ENCODE measurements at places on chromosomes 1 and 21. TPM values are rescaled to one million over a fixed set of nuclear protein-coding genes. Genes with fewer than 3 reads are reported as not detected.

Gene MAP10
- polyA plus RNA-seq = 0.10 TPM

DNA sequence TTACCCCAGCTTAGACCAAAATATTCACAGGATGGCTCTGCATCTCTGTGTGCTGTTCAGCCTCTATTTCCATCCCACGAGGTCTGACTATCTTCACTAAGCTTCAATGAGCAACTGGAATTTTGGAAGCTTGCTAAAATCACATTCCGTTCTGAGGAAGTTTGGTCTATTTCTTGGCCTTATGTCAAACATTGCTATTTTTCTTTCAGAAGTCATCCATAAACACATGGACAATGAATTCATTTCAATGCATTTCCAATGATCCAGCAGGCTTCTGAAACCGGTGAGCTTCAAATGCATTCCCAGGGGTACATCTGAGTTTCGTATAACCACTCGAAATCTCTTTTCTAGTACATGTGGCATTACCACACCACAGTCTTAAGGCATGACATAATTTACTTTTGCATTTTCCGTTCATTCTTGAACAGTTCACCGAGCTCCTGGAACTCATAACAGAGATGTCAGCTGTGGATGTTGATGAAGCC is 294.1 kb upstream of the KAZN start:
- H3K27me3 ChIP-seq = peaks cover 8% of the 10 kb centered on the region
- no peak for DNase-seq
- H3K27ac ChIP-seq = no peak overlapping the region
- no peaks in the 10 kb centered on the region for H3K4me1 ChIP-seq

- peak overlapping the region; percentile 76 for H3K27ac ChIP-seq
- H3K27me3 ChIP-seq = no peaks in the 10 kb centered on the region
- H3K4me3 ChIP-seq = no peak overlapping the region
- H3K36me3 ChIP-seq = no peaks in the 10 kb centered on the region
- no peaks in the 10 kb centered on the region for H3K4me1 ChIP-seq
Measured at GRCh38 chr1:113891631-113892220, 4.3 kb upstream of the BCL2L15 start.

Gene WDR47
- polyA plus RNA-seq = 6.3 TPM

DNA sequence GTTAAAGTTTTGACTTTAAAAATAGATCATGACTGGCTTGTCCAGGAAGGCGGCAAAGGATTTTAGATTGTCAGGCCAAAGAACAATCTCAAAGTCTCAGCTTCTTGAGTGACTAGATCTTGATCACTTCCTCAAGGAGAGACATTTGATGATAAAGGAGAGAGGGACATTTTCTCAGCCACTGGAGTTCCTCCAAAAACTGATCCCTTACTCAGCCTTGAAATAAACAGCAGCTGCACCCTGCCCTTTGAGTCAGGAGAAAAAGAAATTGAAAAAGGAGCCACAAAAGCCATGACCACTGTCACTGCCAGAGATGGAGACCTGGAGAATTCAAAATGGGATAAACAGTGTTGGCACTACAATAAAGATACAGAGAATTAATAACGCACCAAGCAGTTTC is 288.4 kb upstream of the PRMT6 start:
- H3K4me3 ChIP-seq = no peak overlapping the region
- no peaks in the 10 kb centered on the region for H3K27me3 ChIP-seq
- no peaks in the 10 kb centered on the region for H3K36me3 ChIP-seq

- H3K27me3 ChIP-seq = no peaks in the 10 kb centered on the region
- no peak overlapping the region for H3K27ac ChIP-seq
- H3K4me3 ChIP-seq = no peak overlapping the region
- H3K4me1 ChIP-seq = no peaks in the 10 kb centered on the region
Measured at GRCh38 chr21:10463156-10463555, 58.2 kb upstream of the TPTE start.

DNA sequence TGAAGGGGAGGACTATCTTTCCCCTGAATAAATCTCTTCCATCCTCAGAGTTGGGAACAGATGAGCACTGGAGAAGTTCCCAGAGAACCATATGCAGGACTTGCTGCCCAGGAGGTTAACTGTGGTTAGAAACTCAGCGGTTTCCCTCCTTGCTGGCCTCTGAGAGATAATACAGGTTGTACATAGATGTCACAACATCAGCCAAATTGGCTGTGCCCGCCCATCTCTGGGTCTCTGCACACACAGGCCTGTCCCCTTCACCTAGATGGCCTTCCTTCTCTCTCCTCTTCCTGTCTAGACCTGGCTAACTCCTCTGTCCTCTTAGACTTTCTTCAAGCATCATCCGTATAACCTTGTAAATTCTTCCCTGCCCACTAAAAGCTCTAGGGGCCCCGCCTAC is 5.7 kb downstream of the RGS5 start:
- no peak overlapping the region for H3K27ac ChIP-seq
- no peaks in the 10 kb centered on the region for H3K36me3 ChIP-seq
- H3K4me1 ChIP-seq = no peaks in the 10 kb centered on the region
- no peak for DNase-seq
- H3K27me3 ChIP-seq = peaks cover 14% of the 10 kb centered on the region

Gene KIAA0040
- polyA plus RNA-seq = 181 TPM

DNA sequence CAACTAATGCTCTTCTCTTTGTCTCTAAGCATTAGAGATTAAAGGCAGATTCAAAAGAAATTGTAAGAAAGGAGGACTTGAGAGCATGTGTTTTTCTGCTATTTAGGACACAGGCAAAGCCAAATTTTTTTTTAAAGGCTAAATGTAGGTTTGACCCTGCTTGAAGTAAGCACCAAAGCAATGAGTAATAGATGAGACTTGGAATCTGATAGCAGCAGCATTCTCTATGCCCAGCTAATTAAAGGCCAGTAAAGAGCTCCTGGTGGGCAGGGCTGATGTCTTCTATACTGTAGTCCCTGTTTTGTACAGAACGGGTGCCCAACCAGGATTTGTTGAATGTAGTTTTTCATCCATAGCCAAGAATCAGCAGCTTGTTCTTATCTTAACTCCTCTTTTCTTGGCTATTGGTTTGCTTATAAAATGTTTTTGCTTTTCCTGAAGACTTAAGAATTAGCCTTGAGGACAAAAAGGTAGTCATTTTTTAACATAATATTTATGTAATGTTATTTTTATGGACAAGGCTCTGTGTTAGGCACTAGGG is 179.6 kb downstream of the LMO4 start:
- H3K4me3 ChIP-seq = no peak overlapping the region
- peaks cover 5% of the 10 kb centered on the region for H3K27me3 ChIP-seq
- DNase-seq = no peak

GRCh38 chr1:170594066-170594626 is 62.2 kb downstream of the GORAB start:
- no peaks in the 10 kb centered on the region for H3K4me1 ChIP-seq
- H3K36me3 ChIP-seq = no peaks in the 10 kb centered on the region
- H3K4me3 ChIP-seq = no peak overlapping the region
- peaks cover 19% of the 10 kb centered on the region for H3K27me3 ChIP-seq

DNA sequence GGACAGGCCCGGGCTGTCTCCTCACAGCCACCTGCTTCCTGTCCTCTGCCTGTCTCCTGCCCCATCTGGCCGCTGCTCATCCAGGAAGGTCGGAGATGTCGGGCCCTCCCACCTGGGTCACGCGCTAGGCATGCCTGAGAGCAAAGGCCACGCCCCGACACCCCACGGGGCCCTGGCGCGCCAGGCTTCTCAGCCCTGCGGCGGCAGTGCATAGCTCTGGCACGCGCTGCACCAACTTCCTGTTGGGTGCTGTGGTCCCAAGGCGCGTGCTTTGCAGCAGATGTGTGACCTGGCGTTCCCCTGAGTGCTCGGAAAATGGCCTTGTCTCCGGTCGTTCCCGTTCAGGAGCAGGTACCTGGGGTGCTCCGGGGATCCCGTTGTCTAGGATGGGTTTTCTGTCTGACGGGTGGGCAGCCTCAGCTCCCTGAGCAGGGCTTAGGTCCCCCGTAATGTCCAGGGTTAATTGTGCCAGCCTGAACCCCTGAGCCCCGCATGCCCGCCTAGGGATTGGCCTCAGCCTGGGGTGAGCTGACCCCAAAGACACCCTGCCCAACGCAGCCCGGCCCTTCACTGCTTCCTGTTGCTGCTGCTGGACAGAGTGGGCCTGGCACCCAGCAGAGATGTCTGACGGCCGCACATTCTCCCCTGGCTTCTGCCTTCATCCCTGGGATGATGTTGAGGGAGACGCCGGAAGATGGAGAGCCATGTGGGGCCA is 19.4 kb upstream of the KCNAB2 start:
- peak; percentile 97 for DNase-seq
- H3K4me3 ChIP-seq = peak overlapping the region; percentile 78
- peak overlapping the region; percentile 100 for H3K27ac ChIP-seq

DNA sequence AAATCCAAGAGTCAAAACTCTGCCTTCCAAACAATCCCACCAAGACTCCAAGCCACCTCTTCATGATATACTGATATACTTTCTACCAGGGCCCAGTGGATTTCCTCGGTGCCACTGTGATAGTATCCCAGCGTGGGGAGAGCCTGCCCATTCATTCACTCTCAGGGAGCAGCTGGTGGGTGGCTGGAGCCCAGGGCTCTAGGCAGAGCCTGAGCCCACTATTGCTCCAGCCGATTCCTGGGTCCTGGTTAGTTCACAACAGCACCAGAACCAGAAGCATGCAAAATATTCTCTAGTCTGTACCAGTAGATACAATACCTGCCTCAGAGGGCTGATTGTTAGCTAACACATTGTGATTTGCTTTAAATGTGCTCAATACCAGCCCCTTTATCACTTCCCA is 831 bp downstream of the CSRP1 start:
- no peak for DNase-seq
- H3K27ac ChIP-seq = peak overlapping the region; percentile 86
- no peaks in the 10 kb centered on the region for H3K36me3 ChIP-seq

- H3K27me3 ChIP-seq = no peaks in the 10 kb centered on the region
- no peak overlapping the region for H3K27ac ChIP-seq
- H3K36me3 ChIP-seq = no peaks in the 10 kb centered on the region
- H3K4me3 ChIP-seq = no peak overlapping the region
- no peak for DNase-seq
Measured at GRCh38 chr1:56533197-56533596, 46.2 kb downstream of the PLPP3 start.

DNA sequence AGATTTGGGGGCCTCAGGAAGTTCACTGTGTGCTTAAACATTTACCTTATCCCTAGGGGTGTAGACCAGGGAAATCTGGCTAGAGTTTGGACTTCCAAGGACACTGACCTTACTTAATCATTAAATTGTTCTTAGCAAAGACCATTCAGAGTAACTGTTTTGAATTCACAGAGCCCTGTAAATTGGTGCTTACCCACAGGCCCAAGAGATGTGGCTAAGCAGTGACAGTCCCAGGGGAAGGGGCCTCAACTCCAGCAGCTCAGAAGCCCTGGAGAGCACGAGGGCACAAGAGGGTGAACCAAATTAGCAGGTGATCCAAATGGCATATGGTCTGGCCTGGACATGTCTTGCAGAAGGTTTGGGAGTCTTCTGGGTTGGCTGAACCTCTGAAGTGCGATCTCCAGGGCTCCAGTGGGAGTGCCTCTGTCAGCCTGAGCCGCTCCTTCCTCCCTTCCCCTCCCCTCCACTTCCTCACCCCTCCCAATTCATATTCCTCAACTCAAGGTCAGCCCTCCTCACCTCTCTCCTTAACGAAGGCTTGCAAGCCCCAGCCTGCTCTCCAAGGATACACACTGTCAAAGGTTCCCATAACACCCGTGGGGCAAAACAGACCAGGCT is 4.3 kb downstream of the PAQR7 start:
- no peak for DNase-seq
- no peaks in the 10 kb centered on the region for H3K27me3 ChIP-seq
- no peak overlapping the region for H3K4me3 ChIP-seq
- no peaks in the 10 kb centered on the region for H3K36me3 ChIP-seq
- no peak overlapping the region for H3K27ac ChIP-seq

DNA sequence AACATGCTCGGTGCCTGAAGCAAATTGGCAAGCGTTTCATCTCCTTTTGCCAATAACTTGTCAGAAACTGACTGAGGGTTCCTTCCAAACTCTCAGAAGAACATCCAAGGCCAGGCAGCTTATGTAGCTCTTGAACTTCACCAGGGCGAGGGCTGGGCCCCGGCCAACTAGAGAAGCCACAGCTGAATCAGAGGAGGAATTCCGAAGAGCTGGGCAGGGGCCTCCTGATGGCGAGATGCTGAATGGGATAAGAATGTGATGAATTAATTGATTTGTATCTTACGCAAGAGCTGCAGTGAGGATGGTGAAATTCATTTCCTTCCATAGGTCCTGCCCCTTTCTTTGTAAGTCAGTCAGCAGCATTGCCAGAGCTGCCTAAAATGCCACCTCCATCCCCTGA is 345.8 kb downstream of the KIF26B start:
- no peak overlapping the region for H3K4me3 ChIP-seq
- H3K27me3 ChIP-seq = no peaks in the 10 kb centered on the region
- no peaks in the 10 kb centered on the region for H3K36me3 ChIP-seq
- H3K4me1 ChIP-seq = no peaks in the 10 kb centered on the region
- DNase-seq = no peak
- H3K27ac ChIP-seq = no peak overlapping the region

Gene DNMT3L
- not detected for polyA plus RNA-seq

All from naive B cell (primary cell).